ENCODE measurements at places on chromosomes 5 and 9.

GRCh38 chr9:114124138-114124537 lies 25.0 kb upstream of the KIF12 start:
- no peak for DNase-seq

GRCh38 chr5:131810510-131811249 lies 13.9 kb upstream of the FNIP1 start:
- peak; percentile 9 for DNase-seq

- no peak for DNase-seq
These were observed 2.3 kb upstream of the SLC46A2 start for GRCh38 chr9:112892981-112893380.

DNA sequence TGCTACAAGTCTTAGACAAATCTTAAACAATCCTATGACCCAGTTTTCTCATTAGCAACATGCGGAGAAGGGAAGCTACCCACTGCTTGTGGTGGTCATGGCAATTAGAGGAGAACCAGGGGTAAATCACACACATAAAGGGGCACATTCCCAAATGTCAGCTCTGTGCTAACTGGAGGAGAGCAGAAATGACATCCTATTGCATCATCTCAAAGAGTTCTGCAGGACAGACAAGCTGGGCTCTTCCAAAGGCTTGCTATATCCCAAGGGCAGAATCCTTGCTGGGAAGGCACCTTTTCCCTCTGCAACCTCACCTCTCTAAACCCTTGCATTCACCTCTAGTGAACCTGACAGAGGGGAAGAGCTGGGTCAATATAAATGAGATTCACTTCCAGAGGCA lies 17.0 kb upstream of the WWC1 start:
- no peak for DNase-seq

DNA sequence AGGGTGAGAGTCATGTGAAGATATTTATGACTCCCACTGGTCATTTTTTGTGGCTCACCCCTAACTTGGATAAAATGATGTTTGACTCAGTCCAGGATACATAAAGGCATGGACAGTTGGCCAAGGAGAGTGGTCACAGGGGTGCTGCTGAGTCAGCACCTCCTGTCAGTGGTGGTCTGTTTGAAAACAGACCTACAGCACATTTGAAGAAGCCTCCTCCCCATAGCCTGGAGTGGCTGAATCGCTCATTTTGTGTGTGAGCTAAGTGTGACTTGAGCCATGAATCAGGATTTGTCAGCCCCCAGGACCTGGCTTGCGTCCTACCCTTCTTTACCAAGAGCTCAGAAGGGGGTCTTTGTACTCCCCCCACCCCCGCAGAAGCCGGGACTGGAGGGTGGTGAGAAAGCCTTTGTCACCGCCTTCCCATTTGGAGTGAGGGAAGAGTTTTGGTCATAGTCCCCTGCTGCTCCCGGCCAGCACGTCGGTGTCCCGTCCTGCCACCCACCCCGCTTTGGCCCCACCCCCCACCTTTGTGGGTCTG lies 35.6 kb downstream of the TRIO start:
- DNase-seq = peak; percentile 92

GRCh38 chr9:4327504-4328191 lies 27.8 kb upstream of the GLIS3 start:
- DNase-seq = no peak

DNA sequence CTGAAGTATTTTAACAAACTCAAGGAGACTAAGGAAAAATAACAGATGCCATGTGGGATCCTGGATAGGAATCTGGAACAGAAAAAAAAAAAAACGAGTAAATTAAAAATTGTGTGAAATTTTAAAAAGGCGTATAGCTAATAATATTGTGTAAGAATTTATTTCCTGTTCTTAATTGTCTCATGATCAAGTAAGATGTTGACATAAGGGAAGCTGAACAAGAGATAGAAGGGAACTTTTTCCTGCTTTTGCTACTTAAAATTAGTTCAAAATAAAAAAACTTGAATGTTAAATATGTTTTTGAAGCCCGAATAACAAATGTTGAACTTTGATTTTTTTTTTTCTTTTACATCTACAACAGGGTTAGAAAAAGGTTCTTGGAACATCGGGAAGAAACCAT lies 10.5 kb downstream of the SNAPC3 start:
- DNase-seq = no peak

DNA sequence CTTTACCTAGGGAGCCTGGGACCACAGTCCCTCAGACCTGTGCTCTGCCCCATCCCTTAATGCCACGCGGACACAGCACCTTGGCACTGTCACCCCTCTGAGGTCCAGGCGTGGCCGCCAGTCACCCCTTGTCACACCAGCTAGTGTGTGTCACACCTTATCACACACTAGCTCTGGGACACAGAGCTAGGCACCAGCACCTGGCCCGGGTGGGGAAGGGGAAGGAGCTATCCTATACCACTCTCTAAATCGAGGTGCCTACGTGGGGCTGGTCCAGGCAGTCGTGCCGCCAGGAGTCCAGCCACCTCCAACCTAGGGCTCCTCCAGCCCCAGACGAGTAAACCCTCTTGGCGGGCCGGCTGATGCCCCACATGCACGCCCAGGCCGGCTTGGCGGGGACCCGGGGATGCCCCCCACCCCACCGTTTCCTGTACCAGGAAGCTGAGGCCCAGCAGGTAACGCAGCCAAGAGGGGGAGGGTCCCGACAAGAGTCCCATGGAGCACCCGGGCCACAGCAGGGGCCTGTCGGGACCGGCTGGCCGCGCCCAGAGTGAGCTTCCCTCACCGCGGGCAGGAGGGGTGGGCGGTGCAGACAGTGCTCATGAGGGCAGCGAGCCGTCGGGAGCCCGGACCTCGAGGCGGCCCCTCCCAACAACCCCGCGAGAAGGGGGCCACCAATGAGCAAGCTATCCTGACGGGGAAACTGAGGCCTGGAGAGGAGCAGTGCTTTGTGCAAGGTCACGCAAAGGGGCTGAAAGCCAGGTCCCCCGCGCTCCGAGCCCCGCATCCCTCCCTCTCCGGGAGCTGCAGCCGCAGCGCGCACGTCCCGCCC lies 550 bp downstream of the CORO2A start:
- peak; percentile 61 for DNase-seq

- DNase-seq = peak; percentile 30
These were observed 152.1 kb upstream of the SLC24A2 start for GRCh38 chr9:19940811-19941535.

DNA sequence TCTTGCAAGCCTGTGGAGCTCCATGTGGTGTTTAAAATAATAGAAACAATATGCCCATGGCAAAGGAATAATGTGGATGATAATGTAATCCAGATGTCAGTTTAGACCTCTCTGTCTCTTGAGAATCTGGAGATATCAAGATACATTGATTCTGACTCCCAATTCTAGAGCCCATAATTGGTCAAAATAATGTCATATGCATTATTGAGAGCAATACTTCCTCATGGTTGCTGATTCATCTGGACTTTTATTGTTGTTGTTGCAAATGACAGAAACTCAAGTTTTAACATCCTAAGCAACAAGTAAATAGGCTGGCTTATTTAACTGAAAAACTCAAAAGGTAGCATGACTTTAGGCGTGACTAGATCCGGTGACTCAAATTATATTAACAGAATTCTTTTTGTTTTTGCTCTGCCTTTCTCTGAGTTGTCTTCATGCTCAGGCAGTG lies 152.1 kb downstream of the PCSK1 start:
- DNase-seq = no peak

DNA sequence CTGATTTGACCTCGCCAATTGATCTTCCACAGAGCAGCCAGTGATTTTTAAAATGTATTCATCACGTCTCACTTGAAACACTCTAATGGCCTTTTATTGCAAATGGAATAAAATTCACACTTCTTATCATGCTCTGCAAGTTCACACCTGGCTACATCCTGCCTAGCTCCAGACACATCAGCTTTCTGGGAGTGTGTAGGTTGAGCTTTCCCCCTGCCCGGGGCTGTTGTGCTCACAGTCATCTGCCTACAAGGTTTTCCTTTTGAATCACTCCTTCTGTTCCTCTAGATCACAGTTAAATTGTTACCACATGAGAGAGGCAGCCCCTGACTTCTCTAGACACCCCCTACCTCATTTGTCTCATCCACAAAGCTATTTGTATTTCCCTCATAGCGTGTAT lies 674.5 kb downstream of the PRELID2 start:
- peak; percentile 32 for DNase-seq

- DNase-seq = no peak
These were observed 501 bp downstream of the ENHO start for GRCh38 chr9:34522091-34522887.

- no peak for DNase-seq
These were observed 57.2 kb upstream of the LPAR1 start for GRCh38 chr9:111095441-111095840.

DNA sequence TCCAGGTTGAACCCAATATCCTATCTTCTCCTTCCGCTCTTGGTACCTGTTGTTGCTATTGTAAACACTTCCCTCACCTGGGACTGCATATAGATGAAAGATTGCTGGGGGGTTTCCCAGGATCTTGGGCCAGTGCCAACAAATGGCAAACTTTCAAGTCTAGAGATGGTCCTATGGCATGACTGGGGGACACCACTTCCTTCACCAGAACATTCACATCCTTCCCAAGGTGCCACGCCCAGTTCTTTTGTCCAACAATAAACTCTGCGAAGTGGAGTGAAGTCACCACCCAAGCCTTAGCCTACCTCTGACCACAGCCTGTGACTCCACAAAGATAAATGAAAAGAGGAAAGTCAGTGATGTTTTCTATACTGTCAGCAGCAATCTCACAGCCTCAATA lies 34.4 kb downstream of the DOCK8 start:
- no peak for DNase-seq

- no peak for DNase-seq
These were observed 39.3 kb downstream of the NTNG2 start for GRCh38 chr9:132201139-132201538.

DNA sequence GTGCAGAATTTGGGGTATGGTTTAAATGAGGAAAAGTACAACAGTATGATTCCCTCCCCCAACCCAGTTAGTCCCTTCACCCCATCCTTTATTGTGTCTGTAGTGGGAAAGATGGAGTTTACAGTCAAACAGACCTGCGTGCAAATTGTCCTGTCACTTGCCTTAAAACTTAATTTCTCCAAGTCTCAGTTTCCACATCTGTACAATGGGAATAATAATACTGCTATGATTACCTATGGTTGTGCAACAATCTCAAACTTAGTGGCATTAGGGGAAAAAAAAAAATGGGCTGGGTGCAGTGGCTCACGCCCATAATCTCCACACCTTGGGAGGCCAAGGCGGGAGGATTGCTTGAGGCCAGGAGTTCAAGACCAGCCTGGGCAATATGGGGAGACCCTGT lies 35.8 kb upstream of the CTNNA1 start:
- no peak for DNase-seq

DNA sequence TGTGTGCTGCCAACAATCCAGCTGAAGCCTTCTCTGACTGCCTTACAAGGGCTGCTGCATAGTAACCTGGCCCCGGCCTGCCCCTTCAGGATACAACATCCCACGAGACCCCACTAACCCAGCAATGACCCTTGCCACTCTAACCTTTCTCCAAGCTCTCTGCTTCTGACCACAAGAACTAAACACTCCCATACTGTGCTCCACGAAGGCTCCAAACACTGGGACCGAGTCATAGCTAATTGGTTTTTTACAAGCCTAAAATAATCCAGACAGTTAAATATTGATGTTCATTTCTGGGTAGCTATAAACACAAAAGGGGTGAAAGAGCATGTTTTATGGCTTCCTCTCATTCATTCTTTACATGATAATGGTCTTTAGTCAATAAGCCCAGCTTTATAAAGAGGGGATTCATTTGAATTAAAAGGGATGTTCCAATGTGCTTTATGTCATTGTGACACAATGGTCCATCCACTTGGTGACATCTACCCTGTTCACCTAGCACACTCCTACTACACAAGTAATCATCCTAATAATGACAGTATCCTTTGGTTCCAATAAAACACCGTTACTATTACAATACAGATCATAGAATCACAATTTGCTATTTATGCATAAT lies 16.2 kb upstream of the TLE4 start:
- DNase-seq = no peak

DNA sequence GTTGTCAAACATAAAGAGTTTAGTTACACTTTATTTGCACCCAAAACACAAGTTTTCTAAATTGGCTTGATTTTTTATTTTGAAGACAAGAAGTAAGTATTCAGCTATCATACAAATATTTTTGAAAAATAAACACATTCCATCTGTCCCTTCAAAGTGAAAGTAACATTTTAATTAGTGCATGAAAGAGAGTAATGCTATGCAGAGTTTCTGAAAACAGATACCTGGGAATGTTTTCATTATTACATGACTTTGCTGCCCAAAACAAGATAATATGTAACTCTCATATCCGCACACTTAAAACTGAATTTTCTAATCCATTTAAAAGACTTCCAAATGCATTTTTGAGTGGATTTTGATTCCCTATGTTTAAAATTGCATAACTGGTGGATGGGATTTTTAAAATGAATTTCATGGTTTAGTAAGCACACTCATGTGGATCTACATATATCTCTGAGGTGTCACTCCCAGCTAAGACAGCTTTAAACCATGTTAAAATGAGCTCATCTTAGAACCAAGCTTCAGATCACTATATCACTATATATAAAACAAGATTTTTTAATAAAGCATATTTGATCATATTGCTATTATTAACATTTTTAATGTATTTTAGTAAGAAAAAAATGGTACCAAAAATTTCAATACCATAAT lies 127.5 kb downstream of the ATPSCKMT start:
- DNase-seq = no peak

DNA sequence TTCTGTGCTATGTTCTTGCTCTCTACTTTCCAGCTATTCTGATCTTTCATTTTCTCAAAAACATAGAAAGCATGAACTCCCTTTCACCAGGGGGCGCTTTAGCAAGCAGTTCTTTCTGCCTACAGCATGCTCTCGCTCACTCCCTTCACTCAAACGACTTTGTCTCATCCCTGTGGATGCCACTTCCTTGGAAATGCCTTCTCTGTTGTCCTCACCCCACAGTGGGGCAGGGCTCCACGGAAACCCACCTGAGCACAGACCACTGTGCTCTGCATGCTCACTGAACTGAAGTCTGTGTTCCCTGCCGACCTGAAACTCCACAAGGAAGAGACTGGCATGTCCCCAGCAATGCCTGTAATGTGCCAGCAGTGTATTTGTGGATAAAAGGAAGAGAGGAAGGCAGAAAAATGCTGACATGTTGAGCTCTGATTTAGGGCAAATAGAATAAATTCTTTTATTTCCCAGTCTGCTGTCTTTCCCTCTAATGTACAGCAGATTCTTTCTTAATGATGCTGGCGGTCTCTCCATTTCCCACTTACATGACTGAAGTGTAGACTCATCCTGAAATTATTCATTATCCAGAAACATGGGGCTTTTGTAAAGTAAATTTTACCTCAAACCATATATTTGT lies 4.9 kb upstream of the ROR2 start:
- DNase-seq = peak; percentile 72

GRCh38 chr5:143019614-143020515 lies 249.7 kb downstream of the ARHGAP26 start:
- DNase-seq = peak; percentile 10

GRCh38 chr9:106829666-106830408 lies 33.1 kb upstream of the ZNF462 start:
- no peak for DNase-seq

- DNase-seq = no peak
These were observed 392.3 kb downstream of the CETN3 start for GRCh38 chr5:90017239-90017638.

- DNase-seq = no peak
These were observed 33.9 kb downstream of the RAD23B start for GRCh38 chr9:107316795-107317661.

GRCh38 chr9:129125478-129125877 lies 14.3 kb downstream of the PTPA start:
- DNase-seq = no peak
